ENCODE measurements at places on chromosomes 5 and 9.

DNA sequence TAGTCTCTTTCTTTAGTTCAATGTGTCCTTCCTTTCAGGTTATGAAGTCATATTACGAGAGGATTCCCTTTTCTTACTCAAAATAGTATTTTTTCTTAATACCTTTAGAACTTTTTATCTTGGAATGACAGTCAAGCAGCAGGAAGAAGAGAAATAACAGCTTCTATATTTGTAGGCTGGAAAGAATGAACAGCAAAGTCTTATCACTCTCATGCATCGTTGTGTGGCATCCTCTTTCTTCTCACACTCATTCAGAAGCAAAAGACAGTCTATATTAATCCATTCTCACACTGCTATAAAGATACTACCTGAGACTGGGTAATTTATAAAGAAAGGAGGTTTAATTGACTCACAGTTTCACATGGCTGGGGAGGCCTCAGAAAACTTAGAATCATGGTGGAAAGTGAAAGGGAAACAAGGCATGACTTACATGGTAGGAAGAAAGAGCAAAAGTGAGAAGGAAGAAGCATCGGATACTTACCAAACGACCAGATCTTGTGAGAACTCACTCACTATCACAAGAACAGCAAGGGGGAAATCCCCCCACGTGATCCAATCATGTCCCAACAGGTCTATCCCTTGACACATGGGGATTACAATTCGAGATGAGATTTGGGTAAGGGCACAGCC, 1646.1 kb upstream of the CDH6 start:
- no peak for DNase-seq

GRCh38 chr5:178695556-178695955, 34.9 kb downstream of the ZNF354A start:
- no peak for DNase-seq

DNA sequence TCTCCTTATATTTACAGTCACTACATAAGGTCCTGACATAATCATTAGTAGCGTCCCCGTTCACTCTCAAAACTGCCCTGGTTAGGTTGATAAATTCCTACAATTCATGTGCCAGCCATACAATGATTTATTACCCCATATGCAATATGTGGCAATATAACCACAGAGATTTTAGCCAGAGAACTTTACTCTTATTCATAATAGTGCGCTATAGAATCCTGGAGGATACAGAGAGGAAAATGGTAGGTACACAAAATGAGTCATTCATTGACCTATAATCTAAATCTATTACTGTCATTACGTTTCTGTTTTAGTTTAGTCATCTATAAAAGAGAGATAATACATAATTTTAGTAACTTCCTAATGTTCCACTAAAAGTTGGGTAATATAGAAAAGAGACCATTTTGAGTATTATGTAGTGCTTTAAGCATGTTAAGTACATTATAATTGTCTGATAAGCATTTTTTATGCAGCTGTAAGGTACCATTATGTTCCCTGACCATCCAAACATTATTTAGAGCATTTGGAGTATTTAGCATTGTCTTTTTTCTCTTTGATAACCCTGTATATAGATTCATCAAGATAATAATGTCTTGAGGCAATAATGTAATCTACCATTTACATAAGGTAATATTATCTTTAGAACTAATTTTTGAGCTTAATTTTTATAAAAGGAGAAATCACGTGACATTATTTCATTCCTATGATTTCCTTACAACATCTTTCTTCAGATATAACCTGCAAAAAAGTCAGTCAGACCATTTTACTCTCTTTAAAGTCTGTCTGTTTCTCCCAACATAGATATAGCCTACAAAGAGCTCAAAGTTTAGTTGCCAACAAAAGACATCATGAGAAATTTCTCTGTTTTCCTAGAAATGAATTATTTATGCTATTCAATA, 655.5 kb upstream of the ZNF608 start:
- no peak for DNase-seq

DNA sequence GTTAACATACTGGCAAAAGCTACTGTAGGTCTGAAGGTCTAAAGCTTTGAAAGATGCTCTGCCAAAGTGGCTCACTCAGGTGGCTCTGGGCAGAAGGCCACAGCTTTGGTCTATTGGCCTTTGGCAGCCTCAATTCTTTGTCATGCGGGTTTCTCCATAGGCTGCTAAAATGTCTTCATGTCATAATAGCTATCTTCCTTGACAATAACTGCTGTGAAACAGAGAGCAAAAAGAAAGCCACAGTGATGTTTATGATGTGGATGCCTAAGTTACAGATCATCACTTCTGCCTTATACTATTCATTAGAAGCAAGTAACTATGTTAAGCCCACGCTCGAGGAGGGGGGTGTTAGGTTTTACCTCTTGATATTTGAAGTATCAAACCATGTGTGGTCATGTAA, 906.1 kb upstream of the CDH9 start:
- no peak for DNase-seq

- DNase-seq, result no peak
Measured at GRCh38 chr5:150653145-150653761, 7.8 kb upstream of the MYOZ3 start.

GRCh38 chr5:117947836-117948235, 1040.5 kb downstream of the DTWD2 start:
- no peak for DNase-seq

DNA sequence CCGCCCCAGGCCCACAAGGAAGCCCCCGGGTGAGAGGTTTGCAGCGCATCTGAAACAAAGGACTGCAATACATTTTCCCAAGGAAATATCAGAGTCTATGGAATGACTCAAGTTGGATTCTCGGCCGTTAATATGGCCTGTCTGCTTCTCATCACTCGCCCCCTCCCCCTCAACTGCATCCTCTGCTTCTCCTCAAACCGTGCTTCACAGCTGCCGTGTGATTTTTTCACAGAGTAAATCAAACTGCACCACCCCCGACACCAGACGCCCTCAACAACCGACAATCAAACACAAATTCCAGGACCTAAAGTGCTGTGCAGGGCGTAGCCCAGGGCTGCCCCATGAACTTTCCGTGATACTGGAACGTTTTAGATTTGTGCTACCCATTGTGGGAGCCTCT, 176.9 kb downstream of the ROR2 start:
- DNase-seq, result no peak

GRCh38 chr5:159047086-159047485, 52.6 kb downstream of the EBF1 start:
- DNase-seq, result no peak

DNA sequence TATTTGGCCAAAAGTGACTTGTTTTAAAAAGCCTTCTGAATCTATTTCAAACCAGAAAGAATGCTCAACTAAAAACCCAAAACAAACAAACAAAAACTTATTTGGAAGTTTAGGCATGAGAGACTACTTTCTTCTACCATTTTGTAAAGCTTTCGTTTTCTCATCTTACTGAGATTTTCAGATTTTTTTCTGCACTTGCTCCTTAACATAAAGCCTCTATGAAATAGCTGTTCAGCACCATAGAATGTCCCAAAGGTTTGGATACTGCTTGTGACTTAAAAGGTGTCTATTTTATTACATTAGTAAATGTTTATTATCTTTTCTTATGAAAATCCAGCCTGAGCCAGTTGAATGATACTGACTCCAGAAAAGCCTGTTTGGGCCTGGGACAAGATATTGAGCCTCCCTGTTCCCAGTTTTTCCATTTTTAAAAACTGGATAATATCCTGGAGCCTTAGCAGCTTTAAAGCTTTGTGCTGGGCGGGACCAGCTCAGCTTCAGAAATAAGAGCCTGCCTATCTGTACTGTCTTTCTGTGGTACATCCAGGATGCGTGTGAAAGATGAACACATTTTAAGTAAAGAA, 292.6 kb downstream of the ZSWIM6 start:
- DNase-seq, result no peak

- DNase-seq, result peak; percentile 38
Measured at GRCh38 chr5:170636206-170636605, 132.4 kb downstream of the KCNIP1 start.

DNA sequence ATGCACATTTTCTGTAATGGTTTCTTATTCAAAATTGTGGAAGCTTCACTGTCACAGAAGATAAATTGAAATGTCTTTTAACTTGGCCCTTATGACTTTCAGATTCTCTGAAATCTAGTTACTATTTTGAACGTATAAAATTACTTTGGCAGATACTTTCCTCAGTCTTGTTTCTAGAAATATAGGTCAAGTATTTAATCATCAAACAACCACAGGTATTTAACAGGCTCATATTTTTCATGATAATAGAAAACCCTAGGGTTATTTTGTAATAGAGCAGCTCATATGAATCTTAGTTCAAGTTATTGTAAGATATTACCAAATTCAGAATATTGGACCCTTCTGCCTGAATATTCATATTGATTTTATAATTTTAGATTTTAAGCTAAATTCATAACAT, 236.0 kb upstream of the CDH18 start:
- DNase-seq, result no peak

GRCh38 chr5:178442405-178443257, 147.6 kb downstream of the COL23A1 start:
- DNase-seq, result no peak

GRCh38 chr9:85639675-85640186, 102.0 kb downstream of the AGTPBP1 start:
- DNase-seq, result no peak

DNA sequence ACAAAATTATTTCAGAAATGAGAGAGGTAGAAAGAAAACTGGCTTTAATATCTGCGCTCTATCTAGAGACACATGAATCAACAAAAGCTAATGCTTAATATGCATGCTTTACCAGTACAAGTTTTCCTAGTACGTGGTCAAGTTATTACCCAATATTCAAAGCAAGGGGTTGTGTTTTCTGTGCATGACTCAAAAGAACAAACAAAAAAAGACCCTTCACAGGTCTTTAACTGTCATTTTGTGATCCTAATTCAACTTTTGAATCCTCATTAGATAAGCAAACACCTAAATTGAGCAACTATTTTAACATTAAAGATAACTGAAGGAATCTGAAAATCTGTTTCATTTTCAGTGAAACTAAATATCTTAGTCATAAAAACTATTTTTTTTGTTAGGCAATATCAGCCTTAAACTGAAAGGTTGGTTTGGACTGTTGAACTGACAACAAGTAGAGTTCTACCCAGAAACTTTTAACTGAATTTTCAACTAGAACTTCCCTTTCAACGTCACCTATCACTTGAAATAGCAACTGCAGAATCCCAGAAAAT, 12.5 kb downstream of the ST8SIA4 start:
- DNase-seq, result no peak
